Vagina (tissue), 2 donors: ENCODE measurements at places on chromosomes 6 and 20. TPM values are rescaled to one million over a fixed set of nuclear protein-coding genes. Genes with fewer than 3 reads are reported as not detected.

PPIL6 gene
- 3.9 TPM for total RNA-seq

DNA sequence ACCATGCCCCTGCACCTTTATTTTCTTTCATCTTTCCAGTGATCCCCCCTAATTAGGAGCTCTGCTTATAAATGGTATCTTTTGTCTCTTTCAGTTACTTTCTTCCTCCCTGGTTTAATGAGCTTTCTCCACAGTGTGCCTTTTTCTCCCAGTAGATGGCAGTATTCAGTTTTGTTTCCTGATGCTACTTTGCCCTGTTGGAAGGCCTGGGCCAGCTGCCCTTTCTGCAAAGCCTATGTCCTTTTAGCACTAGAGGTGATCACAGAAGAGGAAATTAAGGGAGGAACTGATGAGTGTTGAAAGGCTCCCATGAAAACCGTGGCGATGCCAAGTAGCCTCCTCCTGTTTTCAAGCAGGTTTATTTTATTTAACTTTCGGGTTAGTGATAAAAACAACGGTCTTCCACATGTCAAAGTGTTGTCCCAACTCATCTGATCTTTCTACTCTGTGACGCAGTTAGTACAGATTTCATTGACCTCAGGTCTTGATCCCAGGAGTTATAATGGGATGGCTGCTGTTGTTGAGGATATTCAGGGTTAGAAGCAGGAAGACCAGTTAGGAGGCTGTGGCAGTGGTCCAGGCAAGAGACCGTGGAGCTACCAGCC is 184.2 kb upstream of the BMP2 start:
- no peak for DNase-seq

RFX6 gene
- total RNA-seq = not detected

FOXF2 gene
- total RNA-seq = 1.2 TPM

BMP2 gene
- 8.6 TPM for total RNA-seq

- DNase-seq = no peak
Observed at GRCh38 chr20:31871618-31871954, 1.2 kb downstream of the TTLL9 start.
